ENCODE measurements at places on chromosomes 3 and 15. TPM values are rescaled to one million over a fixed set of nuclear protein-coding genes. Genes with fewer than 3 reads are reported as not detected.

- no peaks in the 10 kb centered on the region for H3K36me3 ChIP-seq
- no peak overlapping the region for H3K27ac ChIP-seq
- H3K27me3 ChIP-seq, result no peaks in the 10 kb centered on the region
- no peak overlapping the region for H3K4me3 ChIP-seq
Observed at GRCh38 chr15:47824147-47824546, 106.8 kb downstream of the SEMA6D start.

GRCh38 chr3:127541320-127541719 lies 49.2 kb downstream of the TPRA1 start:
- no peaks in the 10 kb centered on the region for H3K27me3 ChIP-seq
- peaks cover 5% of the 10 kb centered on the region for H3K4me1 ChIP-seq
- no peak overlapping the region for H3K27ac ChIP-seq

DNA sequence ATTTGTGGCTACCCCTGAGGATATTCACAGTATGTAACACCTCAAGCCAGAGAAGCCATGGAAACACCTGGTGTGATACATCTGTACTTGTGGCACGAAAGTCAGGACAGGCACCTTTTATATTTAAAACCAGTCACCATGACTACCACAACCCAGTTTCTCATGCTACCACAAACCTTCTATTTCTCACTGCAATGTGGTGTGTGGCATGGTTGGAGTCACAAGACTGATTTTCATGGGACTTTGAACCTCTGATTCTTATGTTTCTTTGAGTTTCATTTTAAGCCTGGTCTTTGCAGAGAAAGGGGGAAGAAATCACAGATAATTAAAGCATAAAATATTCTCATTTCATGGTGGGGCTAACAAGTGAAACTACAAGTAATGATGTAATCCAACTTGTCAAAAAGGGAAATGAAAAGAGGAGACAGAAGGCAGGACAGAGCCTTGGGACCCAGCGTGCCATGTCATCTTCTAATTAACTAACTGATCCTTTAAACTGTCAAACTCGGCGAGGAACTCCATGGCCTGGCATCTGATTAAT lies 175.9 kb downstream of the PDZRN3 start:
- no peaks in the 10 kb centered on the region for H3K27me3 ChIP-seq
- peaks cover 20% of the 10 kb centered on the region for H3K4me1 ChIP-seq
- no peak for DNase-seq
- no peak overlapping the region for H3K4me3 ChIP-seq

DNA sequence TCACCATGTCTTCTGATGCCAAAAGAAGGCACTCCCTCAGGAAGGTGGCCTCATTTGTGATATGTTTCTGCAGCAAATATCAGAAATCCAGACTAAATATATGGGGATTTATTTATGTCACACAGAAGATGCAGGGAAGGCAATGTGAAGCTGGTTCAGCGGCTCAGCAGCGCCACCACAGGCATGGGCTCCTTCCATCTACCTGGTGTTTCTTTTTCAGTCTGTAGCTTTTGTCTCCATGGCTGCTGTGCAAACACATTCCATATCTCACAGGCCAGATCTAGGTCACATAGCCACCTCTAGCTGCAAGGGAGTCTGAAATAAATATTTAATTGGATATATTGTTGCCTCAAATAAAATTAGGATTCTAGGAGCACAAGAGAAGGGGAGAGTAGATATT lies 502.1 kb upstream of the IL12A start:
- peak; percentile 79 for DNase-seq
- no peaks in the 10 kb centered on the region for H3K27me3 ChIP-seq
- no peak overlapping the region for H3K4me3 ChIP-seq
- no peaks in the 10 kb centered on the region for H3K4me1 ChIP-seq
- H3K36me3 ChIP-seq, result no peaks in the 10 kb centered on the region

- H3K36me3 ChIP-seq, result peaks cover 8% of the 10 kb centered on the region
- H3K27me3 ChIP-seq, result no peaks in the 10 kb centered on the region
- peak overlapping the region; percentile 92 for H3K27ac ChIP-seq
- DNase-seq, result no peak
Observed at GRCh38 chr3:169965562-169966427, 812 bp upstream of the SEC62 start.

- H3K4me1 ChIP-seq, result no peaks in the 10 kb centered on the region
- no peak overlapping the region for H3K27ac ChIP-seq
- no peaks in the 10 kb centered on the region for H3K36me3 ChIP-seq
- H3K4me3 ChIP-seq, result no peak overlapping the region
- no peak for DNase-seq
Observed at GRCh38 chr3:107661447-107662123, 138.8 kb downstream of the BBX start.

GRCh38 chr3:150433347-150433746 lies 25.2 kb downstream of the TSC22D2 start:
- H3K4me3 ChIP-seq, result no peak overlapping the region
- no peaks in the 10 kb centered on the region for H3K4me1 ChIP-seq
- H3K36me3 ChIP-seq, result peaks cover 6% of the 10 kb centered on the region

GRCh38 chr15:39792025-39792843 lies 9.6 kb upstream of the FSIP1 start:
- H3K4me3 ChIP-seq, result no peak overlapping the region
- no peaks in the 10 kb centered on the region for H3K27me3 ChIP-seq
- H3K4me1 ChIP-seq, result no peaks in the 10 kb centered on the region
- H3K36me3 ChIP-seq, result no peaks in the 10 kb centered on the region

- H3K27me3 ChIP-seq, result peaks cover 27% of the 10 kb centered on the region
- no peaks in the 10 kb centered on the region for H3K36me3 ChIP-seq
- DNase-seq, result no peak
Observed at GRCh38 chr15:51348688-51349087, 7.2 kb downstream of the GLDN start.

- H3K27me3 ChIP-seq, result no peaks in the 10 kb centered on the region
- DNase-seq, result no peak
- H3K4me3 ChIP-seq, result no peak overlapping the region
Observed at GRCh38 chr3:177525987-177526712, 328.9 kb upstream of the TBL1XR1 start.

DNA sequence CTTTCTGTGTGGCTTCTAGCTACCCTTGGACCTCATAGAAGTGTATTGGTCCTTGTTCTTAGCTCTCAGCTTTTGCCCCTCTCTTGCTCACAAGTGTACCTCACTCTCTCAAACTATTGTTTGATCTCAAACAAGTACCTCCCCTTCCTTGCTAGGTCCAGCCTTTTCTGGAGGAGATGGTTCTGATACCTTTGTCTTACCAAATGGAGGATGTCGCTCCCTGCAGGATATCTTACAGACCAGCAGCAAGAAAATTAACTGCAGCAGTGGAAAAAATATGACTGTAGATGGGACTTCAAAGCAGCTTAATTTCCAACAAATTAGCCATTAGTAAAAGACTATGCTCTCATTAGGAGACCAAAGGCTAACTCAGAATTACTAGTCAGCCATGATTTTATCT lies 388.1 kb upstream of the ROBO2 start:
- no peaks in the 10 kb centered on the region for H3K36me3 ChIP-seq
- peaks cover 4% of the 10 kb centered on the region for H3K4me1 ChIP-seq

- H3K4me3 ChIP-seq, result no peak overlapping the region
- no peak for DNase-seq
- no peaks in the 10 kb centered on the region for H3K27me3 ChIP-seq
- H3K4me1 ChIP-seq, result peaks cover 2% of the 10 kb centered on the region
- H3K36me3 ChIP-seq, result no peaks in the 10 kb centered on the region
Observed at GRCh38 chr15:77168616-77169015, 97.7 kb upstream of the TSPAN3 start.

GRCh38 chr3:13715961-13716360 lies 163.9 kb downstream of the WNT7A start:
- H3K27ac ChIP-seq, result no peak overlapping the region
- no peaks in the 10 kb centered on the region for H3K4me1 ChIP-seq
- no peak overlapping the region for H3K4me3 ChIP-seq
- peak; percentile 20 for DNase-seq
- no peaks in the 10 kb centered on the region for H3K27me3 ChIP-seq
- no peaks in the 10 kb centered on the region for H3K36me3 ChIP-seq

GRCh38 chr15:31434275-31434587 lies 107.6 kb downstream of the KLF13 start:
- no peak overlapping the region for H3K4me3 ChIP-seq
- H3K4me1 ChIP-seq, result no peaks in the 10 kb centered on the region
- H3K36me3 ChIP-seq, result no peaks in the 10 kb centered on the region

GRCh38 chr15:48963524-48964113 lies at the start of gene SHC4:
SHC4 (minus strand) TSS chr15:48963919; CDS start chr15:48963015, 904 bp downstream.
- H3K4me1 ChIP-seq, result peaks cover 4% of the 10 kb centered on the region
- peak within 1 kb of the TSS; percentile 50 for H3K27ac ChIP-seq
- H3K4me3 ChIP-seq, result peak within 1 kb of the TSS; percentile 88
- peaks cover 52% of the 10 kb centered on the region for H3K27me3 ChIP-seq
- H3K36me3 ChIP-seq, result no peaks in the 10 kb centered on the region
- peak; percentile 89 for DNase-seq

GRCh38 chr3:157070678-157070999 lies 89.3 kb downstream of the CCNL1 start:
- H3K4me3 ChIP-seq, result no peak overlapping the region
- no peaks in the 10 kb centered on the region for H3K27me3 ChIP-seq
- H3K27ac ChIP-seq, result no peak overlapping the region
- no peaks in the 10 kb centered on the region for H3K4me1 ChIP-seq
- no peaks in the 10 kb centered on the region for H3K36me3 ChIP-seq

DNA sequence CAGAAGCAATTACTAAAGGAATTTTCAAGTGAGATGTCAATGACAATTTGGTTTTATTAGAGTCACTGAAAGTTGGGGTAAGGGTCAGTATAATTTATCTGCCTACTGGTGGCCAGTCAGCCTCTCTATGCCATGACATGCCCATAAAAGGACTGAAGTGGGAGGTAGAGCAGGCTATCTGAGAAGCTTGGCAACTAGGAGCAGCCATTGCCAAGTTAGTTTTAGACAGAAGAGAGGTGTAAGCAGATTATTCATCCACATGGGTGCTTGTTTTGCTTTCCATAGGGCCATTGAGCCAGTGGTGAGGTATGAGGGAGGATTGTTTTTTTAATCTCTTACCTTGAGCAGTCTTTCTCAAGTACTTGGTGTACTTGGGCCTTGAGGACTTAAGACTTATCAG lies 8.1 kb upstream of the RBP1 start:
- no peaks in the 10 kb centered on the region for H3K4me1 ChIP-seq
- H3K36me3 ChIP-seq, result no peaks in the 10 kb centered on the region
- H3K4me3 ChIP-seq, result no peak overlapping the region
- DNase-seq, result no peak
- no peak overlapping the region for H3K27ac ChIP-seq

- DNase-seq, result no peak
- peaks cover 2% of the 10 kb centered on the region for H3K4me1 ChIP-seq
- H3K27ac ChIP-seq, result no peak overlapping the region
- H3K4me3 ChIP-seq, result no peak overlapping the region
Observed at GRCh38 chr3:25040748-25041147, 387.3 kb upstream of the RARB start.

GRCh38 chr15:72379856-72380430 lies 4.1 kb upstream of the HEXA start:
- DNase-seq, result no peak
- H3K4me1 ChIP-seq, result no peaks in the 10 kb centered on the region
- no peaks in the 10 kb centered on the region for H3K36me3 ChIP-seq
- peaks cover 47% of the 10 kb centered on the region for H3K27me3 ChIP-seq
- H3K27ac ChIP-seq, result no peak overlapping the region

GRCh38 chr15:78225783-78226541 lies 8.4 kb downstream of the ACSBG1 start:
- H3K27ac ChIP-seq, result no peak overlapping the region
- no peaks in the 10 kb centered on the region for H3K36me3 ChIP-seq
- H3K4me3 ChIP-seq, result no peak overlapping the region
- no peak for DNase-seq

DNA sequence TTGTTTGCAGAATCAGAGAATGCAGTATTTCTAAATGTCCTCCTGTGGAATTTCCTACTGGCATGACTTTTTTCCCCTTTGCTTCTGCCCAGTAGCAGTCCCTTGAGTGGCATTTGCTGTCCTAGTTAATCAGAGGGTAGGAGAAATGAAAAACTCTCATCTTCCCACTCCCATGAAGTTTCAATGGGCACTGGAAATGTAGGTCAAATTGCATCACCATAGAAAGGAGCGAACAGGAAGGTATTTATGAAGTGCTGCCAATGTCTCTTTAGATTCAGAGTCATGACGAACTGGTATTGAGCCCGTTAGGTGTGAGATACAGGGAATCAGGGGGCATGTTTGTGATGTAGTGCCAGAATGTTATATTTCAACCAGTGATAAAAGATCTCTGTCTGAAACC lies 23.2 kb downstream of the ATXN7 start:
- no peaks in the 10 kb centered on the region for H3K4me1 ChIP-seq
- H3K4me3 ChIP-seq, result no peak overlapping the region
- no peak for DNase-seq
- H3K36me3 ChIP-seq, result peaks cover 10% of the 10 kb centered on the region

DNA sequence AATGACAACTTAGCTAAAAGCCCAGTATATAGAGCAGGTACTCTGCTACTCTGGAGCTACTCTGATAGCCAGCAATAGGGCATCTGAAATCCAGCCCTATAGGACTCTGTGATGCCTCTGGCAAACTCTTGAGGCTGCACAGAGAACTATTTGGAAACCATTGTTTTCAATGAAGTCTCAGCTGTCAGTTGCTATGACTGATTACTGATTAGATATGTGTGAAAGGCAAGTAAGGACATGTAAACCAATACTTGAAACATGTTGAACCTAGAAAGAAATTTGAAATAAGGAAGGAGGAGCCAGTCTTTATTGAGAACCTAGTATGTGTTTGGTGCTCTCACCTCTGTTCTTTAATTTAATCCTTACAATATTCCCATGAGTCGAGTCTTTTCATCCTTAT lies 40.2 kb upstream of the CRTC3 start:
- no peaks in the 10 kb centered on the region for H3K27me3 ChIP-seq
- no peak overlapping the region for H3K4me3 ChIP-seq
- DNase-seq, result no peak

- DNase-seq, result no peak
- no peaks in the 10 kb centered on the region for H3K4me1 ChIP-seq
- H3K27me3 ChIP-seq, result no peaks in the 10 kb centered on the region
- H3K4me3 ChIP-seq, result no peak overlapping the region
- no peaks in the 10 kb centered on the region for H3K36me3 ChIP-seq
Observed at GRCh38 chr3:186251948-186252619, 110.0 kb downstream of the DGKG start.

GRCh38 chr15:20645956-20646355 lies 104.4 kb upstream of the GOLGA6L6 start:
- H3K36me3 ChIP-seq, result no peaks in the 10 kb centered on the region
- H3K4me1 ChIP-seq, result no peaks in the 10 kb centered on the region
- no peaks in the 10 kb centered on the region for H3K27me3 ChIP-seq
- H3K4me3 ChIP-seq, result no peak overlapping the region
- no peak overlapping the region for H3K27ac ChIP-seq

DNA sequence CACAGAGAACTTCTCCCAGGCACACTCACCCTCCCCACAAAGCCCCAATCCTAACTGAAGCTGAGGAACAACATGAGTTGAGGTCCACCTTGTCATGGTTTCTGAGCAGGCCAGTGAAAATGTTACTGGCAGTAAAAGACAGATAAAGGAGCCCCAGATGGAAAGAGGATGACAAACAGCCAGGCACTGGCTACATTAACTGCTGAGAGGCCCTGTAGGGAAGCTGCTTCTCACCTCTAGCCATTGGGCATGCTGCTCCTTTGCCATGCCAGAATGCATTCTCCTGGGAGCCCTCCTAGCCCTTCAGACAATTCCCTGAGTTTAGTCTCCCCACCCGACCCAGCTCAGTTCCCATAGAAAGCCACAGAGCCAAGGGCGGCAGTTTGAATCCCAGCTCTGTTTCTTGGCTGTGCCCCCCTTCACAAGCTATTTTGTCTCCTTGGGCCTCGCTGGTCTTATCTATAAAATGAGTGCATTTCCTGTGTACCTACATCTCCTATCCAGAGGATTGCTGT lies 60.5 kb downstream of the LMCD1 start:
- H3K36me3 ChIP-seq, result peaks cover 80% of the 10 kb centered on the region
- no peak for DNase-seq
- H3K4me1 ChIP-seq, result no peaks in the 10 kb centered on the region
- no peak overlapping the region for H3K4me3 ChIP-seq
- H3K27me3 ChIP-seq, result no peaks in the 10 kb centered on the region

The ARNT2 gene
- total RNA-seq, result 7.5 TPM

The LRRK1 gene
- total RNA-seq, result 2.7 TPM

The DNAH12 gene
- total RNA-seq, result 0.77 TPM

The ARHGAP11A gene
- 107 TPM for total RNA-seq

The MYZAP gene
- total RNA-seq, result 0.33 TPM

The CCR5 gene
- not detected for total RNA-seq

The CHRD gene
- total RNA-seq, result 17.4 TPM

Measured in endodermal cell (in vitro differentiated cells).